GM23338 (cell line): ENCODE measurements at places on chromosomes 1 and 21. TPM values are rescaled to one million over a fixed set of nuclear protein-coding genes. Genes with fewer than 3 reads are reported as not detected.

DNA sequence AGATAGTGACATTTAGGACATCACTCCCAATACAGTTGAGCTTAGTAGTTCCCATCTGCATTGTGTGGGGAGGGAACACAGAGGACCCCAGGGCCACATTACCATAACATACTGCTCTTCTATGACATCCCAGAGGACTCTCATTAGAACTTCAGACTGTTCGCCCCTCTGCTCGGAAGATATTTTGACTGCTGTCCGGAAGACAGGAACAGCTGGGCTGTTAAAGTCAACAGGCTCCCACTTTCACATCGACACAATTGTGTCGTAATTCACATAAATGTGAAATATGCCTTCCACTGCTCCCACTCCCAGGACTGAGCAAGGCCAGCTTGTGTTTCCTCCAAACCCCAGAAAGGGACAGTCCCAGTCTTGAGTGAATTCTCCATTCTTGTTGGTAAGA, 158.4 kb downstream of the SEC16B start:
- no peak for DNase-seq
- H3K27me3 ChIP-seq = no peaks in the 10 kb centered on the region
- H3K4me1 ChIP-seq = 0 out of 2 replicates have a peak, but pooled peaks cover 5% of the 10 kb centered on the region
- no peak overlapping the region for H3K4me3 ChIP-seq
- no peak overlapping the region for H3K27ac ChIP-seq

DNA sequence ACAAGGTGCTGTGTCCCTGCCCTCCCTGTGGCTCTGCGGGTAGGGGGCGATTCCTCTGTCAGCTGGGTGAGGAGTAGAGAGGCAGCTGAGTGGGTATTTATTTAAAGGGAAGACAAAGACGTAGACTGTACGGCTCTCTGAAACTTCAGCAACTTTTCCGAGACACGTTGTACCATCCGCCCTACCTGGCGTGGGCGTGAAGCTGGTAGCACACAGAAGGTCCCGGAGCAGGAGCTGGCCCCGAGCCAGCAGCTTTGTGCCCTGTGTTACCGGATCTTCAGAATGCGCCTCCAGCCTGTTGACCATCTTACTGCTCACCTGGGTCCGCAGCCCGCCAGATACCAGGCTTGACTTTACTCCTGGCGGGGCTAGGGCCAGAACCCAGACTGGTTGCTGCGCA, 34.9 kb downstream of the PRKCZ start:
- DNase-seq = no peak
- no peaks in the 10 kb centered on the region for H3K4me1 ChIP-seq
- no peaks in the 10 kb centered on the region for H3K27me3 ChIP-seq
- no peak overlapping the region for H3K4me3 ChIP-seq
- H3K36me3 ChIP-seq = no peaks in the 10 kb centered on the region
- no peak overlapping the region for H3K27ac ChIP-seq

GRCh38 chr1:208148380-208148779, 95.8 kb downstream of the PLXNA2 start:
- no peak for DNase-seq
- no peaks in the 10 kb centered on the region for H3K27me3 ChIP-seq
- H3K36me3 ChIP-seq = no peaks in the 10 kb centered on the region
- H3K4me3 ChIP-seq = no peak overlapping the region
- H3K4me1 ChIP-seq = 0 out of 2 replicates have a peak, but pooled peaks cover 9% of the 10 kb centered on the region
- H3K27ac ChIP-seq = no peak overlapping the region

GRCh38 chr1:76379506-76379905, 305.0 kb downstream of the ST6GALNAC3 start:
- DNase-seq = no peak
- no peak overlapping the region for H3K27ac ChIP-seq
- H3K4me1 ChIP-seq = peaks cover 23% of the 10 kb centered on the region
- no peaks in the 10 kb centered on the region for H3K27me3 ChIP-seq
- H3K36me3 ChIP-seq = no peaks in the 10 kb centered on the region
- H3K4me3 ChIP-seq = no peak overlapping the region

DNA sequence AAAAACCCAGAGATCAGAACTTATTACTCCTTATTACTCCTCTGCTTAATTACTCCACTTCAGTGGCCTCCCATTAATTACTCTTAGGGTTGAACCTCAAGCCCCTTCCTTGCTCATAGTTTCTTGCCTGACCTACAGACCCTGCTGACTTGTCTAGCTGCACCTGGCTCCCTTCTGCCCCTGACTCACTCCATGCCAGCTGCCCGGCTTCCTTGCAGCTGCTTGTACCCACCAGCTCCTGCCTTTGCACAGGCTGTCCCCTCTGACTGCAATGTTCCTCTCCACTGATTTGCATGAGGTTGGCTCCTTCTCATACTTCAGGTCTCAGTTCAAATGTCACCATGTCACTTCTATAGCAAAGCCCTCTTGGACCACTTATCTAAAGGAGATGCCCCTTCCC, 1.9 kb upstream of the PTPRU start:
- no peak overlapping the region for H3K4me3 ChIP-seq
- peaks cover 43% of the 10 kb centered on the region for H3K27me3 ChIP-seq
- no peak for DNase-seq
- H3K27ac ChIP-seq = no peak overlapping the region

DNA sequence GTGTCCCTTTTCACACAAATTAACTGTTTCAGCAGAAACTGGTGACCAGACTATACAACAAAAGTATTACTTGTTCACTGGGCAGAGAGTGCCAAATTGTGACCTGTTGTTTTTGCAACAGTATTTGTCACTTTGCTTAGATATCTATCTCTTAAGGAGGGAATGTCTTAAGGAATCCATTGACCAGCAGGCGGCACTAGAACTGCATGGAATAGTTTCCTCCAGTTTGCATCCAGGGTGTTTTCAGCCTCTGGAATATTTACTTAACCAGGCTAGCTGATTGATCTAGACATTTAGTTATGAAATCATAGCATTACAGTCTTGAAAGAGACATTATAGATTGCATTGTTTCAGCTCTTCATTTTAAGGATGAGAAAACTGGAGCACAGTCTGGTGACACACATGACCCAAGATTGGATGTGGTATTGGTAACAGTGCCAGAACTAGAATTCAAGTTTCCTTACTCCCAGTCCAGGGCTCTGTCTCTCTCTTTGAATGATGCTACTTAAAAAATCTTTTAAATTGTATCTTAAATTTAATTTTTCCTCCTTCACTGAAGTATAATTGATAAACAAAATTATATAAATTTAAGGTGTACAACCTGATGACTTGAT, 16.9 kb downstream of the RPTN start:
- no peaks in the 10 kb centered on the region; the same call in 1 of the 2 replicates for H3K27me3 ChIP-seq
- peak; percentile 90 for DNase-seq
- no peaks in the 10 kb centered on the region for H3K4me1 ChIP-seq
- H3K4me3 ChIP-seq = no peak overlapping the region
- H3K36me3 ChIP-seq = no peaks in the 10 kb centered on the region

DNA sequence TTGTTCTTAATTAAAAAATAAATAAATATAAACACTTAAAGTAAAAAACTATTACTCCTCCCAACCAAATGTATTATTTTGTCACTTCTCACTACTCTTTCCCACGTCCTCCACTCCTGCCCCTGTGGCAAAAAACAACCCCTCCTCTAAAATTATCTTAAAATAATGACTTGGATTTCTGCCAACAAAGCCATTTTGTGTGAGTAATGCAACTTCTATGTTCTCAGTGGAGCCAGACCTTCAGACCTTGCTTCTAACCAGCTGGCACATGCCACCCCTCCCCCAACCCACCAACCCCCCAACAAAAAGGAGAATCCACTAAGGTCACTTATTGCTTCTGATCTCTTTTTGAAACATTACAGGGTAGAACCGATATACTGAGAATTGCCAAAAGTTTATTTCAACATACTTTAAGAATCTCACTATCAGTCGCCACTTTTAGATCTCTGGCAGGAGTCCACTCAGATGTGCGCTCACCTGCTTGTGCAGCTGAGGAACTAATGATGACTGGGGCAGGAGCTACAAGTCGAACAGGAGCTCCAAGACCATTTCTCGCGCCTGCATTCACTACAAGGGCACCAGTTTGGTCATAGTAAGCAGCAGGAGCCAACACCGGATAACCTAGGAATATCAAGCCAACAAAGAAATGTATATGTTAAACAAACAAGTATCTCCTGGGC, 58.3 kb upstream of the SDC3 start:
- H3K27me3 ChIP-seq = no peaks in the 10 kb centered on the region
- H3K36me3 ChIP-seq = peaks cover 62% of the 10 kb centered on the region
- H3K4me3 ChIP-seq = no peak overlapping the region

NBPF6 gene
- total RNA-seq = not detected in 2 replicates

SLAMF1 gene
- total RNA-seq = not detected in 2 replicates

PTCH2 gene
- 0.63 and 0.74 TPM in 2 replicates for total RNA-seq

ZMYND12 gene
- 0.58 and 0.63 TPM in 2 replicates for total RNA-seq

GPR161 gene
- 11.6 and 13.6 TPM in 2 replicates for total RNA-seq

OR2G6 gene
- total RNA-seq = not detected in 2 replicates
